ENCODE measurements at places on chromosomes 2 and 18.

DNA sequence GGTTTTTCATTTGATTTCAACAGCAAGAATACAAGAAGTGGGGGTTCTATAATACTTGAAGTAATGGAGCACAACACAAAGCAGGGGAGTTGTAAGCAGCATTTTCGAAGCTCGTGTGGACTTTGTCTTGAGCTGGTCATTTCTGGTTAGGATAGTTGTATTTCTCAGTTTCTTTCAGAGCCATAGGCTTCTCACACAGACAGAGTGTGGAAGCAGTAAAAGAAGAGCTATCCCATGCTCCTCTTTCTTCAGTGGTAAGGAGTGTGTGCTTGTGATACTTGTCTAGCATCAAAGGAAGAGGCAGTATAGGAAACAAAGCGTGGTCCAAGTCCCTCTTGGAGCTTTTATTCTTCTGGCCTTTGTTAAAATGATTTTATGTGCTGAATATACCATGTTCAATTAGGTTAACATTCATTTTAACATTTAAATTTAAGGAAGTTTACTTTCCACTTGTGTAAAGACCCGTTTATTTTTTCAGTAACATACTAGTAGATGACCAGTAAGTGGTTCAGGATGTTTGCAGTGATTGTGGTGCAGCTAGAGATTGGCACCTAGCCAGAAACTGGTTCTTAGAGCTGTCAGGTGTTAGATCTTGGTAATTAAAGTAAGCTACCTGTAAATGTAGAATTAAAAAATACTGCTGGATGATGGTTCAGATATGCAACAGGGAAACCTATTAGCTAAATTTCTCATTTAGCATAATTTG, 14.6 kb downstream of the CCNYL1 start:
- no peak overlapping the region for H3K27ac ChIP-seq
- H3K36me3 ChIP-seq = no peaks in the 10 kb centered on the region
- no peak overlapping the region for H3K4me3 ChIP-seq
- no peaks in the 10 kb centered on the region for H3K27me3 ChIP-seq
- H3K4me1 ChIP-seq = peaks cover 11% of the 10 kb centered on the region

- H3K4me1 ChIP-seq = peaks cover 2% of the 10 kb centered on the region
- H3K4me3 ChIP-seq = no peak overlapping the region
- DNase-seq = no peak
- H3K27ac ChIP-seq = no peak overlapping the region
- no peaks in the 10 kb centered on the region for H3K27me3 ChIP-seq
Measured at GRCh38 chr2:84850471-84850870, 30.4 kb downstream of the TRABD2A start.

- H3K27me3 ChIP-seq = no peaks in the 10 kb centered on the region
- H3K27ac ChIP-seq = no peak overlapping the region
- DNase-seq = no peak
Measured at GRCh38 chr2:39476524-39476923, 39.4 kb upstream of the MAP4K3 start.

DNA sequence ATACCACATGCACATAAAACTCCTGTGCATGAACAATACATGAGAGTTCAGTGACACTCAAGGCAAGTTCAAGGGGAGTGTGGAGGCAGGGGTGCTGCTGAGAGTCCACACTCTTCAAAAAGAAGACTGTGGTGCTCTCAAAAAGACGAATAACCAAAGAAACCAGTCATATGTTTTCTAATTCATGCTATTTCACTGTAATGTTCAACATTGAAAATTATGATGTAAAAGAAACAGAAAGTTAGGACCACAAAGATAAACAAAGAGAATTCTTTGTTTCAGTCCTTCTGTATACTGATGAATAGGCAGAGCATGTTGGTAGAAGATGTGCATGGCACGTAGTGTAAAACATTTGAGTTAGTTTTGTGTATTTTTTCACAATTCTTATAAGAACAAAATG, 864.2 kb upstream of the LRATD1 start:
- H3K27ac ChIP-seq = no peak overlapping the region
- no peaks in the 10 kb centered on the region for H3K36me3 ChIP-seq
- H3K4me3 ChIP-seq = no peak overlapping the region
- no peaks in the 10 kb centered on the region for H3K4me1 ChIP-seq
- H3K27me3 ChIP-seq = no peaks in the 10 kb centered on the region

GRCh38 chr2:168669151-168669550, 133.3 kb upstream of the NOSTRIN start:
- no peaks in the 10 kb centered on the region for H3K4me1 ChIP-seq
- no peak overlapping the region for H3K27ac ChIP-seq
- no peak overlapping the region for H3K4me3 ChIP-seq
- DNase-seq = no peak
- H3K27me3 ChIP-seq = no peaks in the 10 kb centered on the region
- H3K36me3 ChIP-seq = no peaks in the 10 kb centered on the region
